Lung (tissue), 17 donors: ENCODE measurements at places on chromosomes 4 and X. TPM values are rescaled to one million over a fixed set of nuclear protein-coding genes. Genes with fewer than 3 reads are reported as not detected.

The BEND4 gene
- 0.13 TPM for polyA plus RNA-seq

The PLS3 gene
- polyA plus RNA-seq: 63.1 TPM

The TMPRSS11E gene
- 0.03 TPM for polyA plus RNA-seq

The AREG gene
- 5.3 TPM for polyA plus RNA-seq

- DNase-seq: no peak
Measured at GRCh38 chr4:112453321-112453720, 62.7 kb downstream of the NEUROG2 start.

GRCh38 chr4:138243369-138243768 lies 1.2 kb upstream of the SLC7A11 start:
- DNase-seq: no peak

GRCh38 chrX:2967584-2967983 lies 38.4 kb upstream of the ARSD start:
- no peak for DNase-seq

- peak; percentile 4 for DNase-seq
Measured at GRCh38 chr4:87975466-87975865, at the start of gene SPP1. TSS of gene SPP1 (plus strand) at chr4:87975714. CDS start at chr4:87976896, 1,182 bp downstream.

DNA sequence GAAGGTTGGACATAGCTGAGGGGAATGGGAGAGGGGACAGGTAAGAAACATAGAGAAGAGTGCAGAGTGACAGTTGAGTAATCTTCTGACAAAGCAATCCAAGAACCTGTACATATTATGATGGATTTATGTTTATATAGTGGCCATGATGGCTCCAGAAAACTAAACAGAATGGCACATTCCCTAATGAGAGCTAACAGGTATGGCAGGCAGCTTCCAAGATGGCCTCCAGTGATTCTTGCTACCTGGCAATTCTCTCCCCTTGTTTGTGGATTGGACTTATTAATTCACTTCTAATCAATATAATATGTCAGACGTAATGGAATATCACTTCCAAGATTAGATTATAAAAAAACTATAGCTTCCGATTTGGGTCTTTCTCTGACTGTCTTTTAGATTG lies 359.5 kb downstream of the DTHD1 start:
- no peak for DNase-seq

DNA sequence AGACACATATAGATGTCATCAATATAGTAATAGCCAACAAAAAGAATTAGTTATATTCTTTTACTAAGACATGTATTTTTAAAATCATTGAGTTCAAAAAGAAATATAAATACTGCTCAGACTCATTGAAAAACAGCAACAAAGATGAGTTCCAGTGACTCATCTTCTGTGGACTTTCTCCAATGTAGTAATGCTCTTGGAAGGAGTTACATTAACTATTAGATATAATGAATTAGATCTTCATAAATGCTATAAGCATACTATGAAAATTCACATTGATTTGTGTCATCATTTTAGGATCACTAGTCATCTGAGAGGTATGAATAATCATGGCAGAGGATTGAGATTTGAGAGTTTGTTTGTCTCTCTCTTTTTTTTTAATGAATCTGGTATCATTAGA lies 547.8 kb upstream of the PCDH7 start:
- DNase-seq: no peak

- no peak for DNase-seq
Measured at GRCh38 chr4:150884625-150885024, 130.5 kb downstream of the LRBA start.

DNA sequence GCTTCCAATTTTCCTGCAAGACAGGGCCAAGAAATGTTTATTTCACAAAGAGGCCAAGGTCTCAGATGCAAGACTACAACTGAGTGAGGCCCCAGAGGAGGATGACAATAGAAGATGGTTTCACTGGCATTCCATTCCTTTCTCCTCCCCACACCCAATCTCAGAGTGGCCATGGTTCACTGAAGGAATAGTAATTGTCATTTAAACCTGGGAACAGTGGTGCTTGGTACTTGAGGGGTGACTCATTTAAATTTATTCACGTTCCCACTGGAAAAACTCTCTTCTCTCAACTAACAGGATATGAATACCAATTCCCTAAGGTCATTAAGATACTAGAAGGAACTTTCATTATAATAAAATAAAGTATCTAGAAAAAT lies 35.3 kb upstream of the CXCL8 start:
- DNase-seq: no peak

GRCh38 chrX:139506333-139506732 lies 24.2 kb upstream of the F9 start:
- DNase-seq: no peak

DNA sequence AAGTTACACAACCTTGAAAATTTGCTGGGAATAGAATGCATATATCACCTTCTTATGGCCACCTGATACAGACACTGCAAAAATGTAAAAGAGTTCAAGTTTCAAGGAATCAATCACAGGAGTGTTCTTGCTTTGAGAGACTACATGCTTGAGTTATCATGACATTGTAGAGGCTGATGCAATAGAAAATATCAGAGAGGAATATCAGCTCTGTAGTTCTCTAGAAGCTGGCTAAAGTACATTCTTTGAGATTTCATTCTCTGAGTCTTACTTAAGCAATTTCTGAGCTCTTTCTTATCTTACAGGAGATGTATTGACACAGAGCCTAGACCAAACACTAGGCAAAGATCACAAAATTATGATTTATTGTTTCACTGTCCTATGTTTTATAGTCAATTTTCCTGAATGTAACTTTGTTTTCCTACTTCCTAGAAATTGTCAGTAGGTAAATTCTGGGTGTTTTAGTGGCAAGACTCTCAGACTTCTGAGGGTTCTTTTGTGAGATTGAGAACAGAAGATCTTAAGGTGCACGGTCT lies 152.1 kb upstream of the HPGD start:
- no peak for DNase-seq

GRCh38 chr4:153497091-153497531 lies 31.0 kb downstream of the TMEM131L start:
- no peak for DNase-seq

GRCh38 chrX:53616946-53617345 lies 69.6 kb downstream of the HUWE1 start:
- no peak for DNase-seq

DNA sequence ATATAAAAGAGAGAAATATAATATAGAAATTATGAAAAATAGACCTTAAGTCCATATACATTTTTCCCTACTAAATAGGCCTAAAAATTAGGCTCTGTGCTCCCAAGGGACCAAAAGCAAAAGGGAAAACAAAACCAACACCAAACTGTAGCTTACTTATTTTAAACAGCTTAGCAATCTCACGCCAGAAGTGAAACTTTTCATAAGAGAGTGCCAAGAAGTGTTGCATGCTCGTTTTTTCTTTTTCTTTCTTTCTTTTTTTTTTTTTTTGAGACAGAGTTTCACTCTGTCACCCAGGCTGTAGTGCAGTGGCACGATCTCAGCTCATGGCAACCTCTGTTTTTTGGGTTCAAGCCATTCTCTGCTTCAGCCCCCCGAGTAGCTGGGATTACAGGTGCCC lies 250.4 kb downstream of the TMA16 start:
- no peak for DNase-seq

DNA sequence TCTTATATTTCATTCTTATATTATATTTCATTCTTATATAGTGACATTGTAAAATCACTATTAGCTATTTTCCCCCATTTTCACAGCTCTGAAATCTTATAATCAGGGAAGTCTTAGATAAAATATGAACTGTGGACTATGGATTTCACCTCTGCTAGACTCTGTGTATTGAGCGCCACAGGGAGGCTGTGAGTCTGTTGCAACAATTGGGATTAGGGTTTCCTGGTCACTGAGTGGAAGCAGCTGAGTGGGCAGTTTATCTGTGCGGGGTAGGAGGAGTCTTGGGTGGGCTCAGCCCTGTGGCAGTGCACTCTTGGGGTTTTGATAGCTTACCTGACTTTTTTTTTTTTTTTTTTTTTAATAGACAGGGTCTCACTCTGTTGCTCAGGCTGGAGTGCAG lies 249.5 kb downstream of the PTTG2 start:
- DNase-seq: no peak

- DNase-seq: no peak
Measured at GRCh38 chrX:155028129-155028528, 1.5 kb downstream of the FUNDC2 start.
